LNCaP clone FGC (cell line): ENCODE measurements at places on chromosomes 1 and 21.

DNA sequence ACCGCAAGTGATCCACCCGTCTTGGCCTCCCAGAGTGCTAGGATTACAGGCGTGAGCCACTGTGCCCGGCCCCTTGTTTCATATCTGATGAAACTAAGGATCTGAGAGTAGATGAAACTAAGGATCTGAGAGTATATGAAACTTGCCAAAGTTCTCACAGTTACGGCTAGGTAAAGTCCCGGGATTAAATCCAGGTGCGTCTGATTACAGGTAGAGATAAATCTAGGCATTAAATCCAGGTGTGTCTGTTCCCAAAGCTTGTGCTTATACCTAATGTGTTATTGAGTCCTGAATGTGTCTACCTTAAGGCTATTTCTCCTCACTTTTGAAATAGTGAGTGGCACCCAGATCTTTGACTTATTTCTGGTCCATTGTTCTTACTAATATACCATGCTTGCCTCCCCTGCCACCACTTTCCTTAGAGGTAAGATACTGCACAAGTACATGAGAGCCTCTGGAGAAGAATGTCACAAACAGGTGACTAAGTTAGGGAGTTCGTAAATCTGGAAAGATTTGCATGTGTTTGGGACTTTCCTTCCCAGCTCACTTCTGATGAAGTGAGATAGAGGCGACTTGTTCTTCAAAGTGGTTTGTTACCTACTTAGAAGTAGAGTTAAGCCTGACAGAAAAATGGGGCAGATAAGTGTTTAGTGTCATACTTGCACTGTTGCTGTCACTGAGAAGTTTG lies 66.5 kb downstream of the AK4 start:
- peak; percentile 31 for DNase-seq

DNA sequence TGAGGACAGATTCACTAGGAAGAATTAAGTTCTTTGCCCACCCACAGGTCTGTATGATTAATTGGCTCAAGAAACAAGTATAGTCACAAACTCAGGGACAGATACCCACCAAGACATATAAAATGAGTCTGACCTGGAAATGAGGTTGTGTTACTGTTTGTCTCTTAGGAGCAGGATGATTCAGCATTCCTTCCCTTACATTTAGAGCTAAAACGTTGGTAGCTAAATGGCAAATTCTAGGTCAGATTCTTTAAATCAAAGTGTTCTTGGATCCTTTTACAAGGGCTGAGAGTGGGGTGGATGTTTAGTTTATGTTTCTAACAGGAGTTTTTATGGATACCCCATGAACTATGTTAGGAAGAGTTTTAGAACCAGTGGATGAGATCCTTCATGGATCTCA lies 4.7 kb downstream of the RIMKLA start:
- no peak for DNase-seq

GRCh38 chr1:153346077-153346723 lies 2.4 kb downstream of the PGLYRP4 start:
- DNase-seq = no peak

- DNase-seq = no peak
Observed at GRCh38 chr1:23436520-23437354, 12.2 kb upstream of the TCEA3 start.

- DNase-seq = no peak
Observed at GRCh38 chr1:47709019-47709871, 271.4 kb downstream of the FOXD2 start.

GRCh38 chr21:36471254-36471723 lies 8.6 kb downstream of the CLDN14 start:
- no peak for DNase-seq

DNA sequence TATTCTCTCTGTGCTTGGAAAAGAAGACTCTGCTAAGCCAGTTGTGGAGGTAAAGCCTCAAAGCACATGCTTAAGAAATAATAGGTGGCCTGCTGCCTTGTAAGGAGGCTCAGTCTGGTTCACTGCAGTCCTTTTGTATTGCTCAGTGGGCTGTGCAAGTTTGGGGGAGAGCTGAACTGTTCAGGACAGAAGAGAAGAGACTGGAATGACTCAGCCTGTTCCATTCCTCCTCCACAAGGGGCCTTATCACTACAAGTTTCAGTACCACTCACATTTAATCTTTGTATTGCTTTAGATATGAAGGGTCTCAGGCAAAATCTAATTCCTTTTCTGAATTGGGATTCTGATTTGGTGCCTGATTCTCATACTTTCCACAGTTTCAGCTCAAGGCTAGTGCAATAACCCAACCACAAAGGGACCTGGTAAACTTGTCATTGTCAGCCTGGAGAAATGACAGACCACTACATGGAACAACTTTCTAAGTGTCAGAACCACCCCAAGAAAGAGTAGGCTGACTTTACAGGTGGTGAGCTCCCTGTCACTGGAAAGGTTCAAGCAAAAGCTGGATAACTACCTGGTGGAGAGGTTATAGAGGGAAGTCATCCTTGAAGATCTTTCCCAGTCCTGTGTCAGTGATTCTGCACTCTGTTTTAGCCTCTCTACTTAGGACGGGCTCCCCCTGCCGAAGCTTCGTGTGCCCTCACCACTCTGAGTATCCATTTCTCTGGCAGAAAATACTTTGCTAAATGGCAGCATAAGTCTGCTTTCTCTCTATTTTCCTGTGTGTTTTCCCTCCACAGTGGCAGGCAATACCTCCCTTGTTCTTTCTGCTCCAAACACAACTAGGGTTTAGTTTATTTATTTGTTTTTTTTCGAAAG lies 162.9 kb upstream of the GJB5 start:
- DNase-seq = no peak

- no peak for DNase-seq
Observed at GRCh38 chr21:45418301-45419071, 13.5 kb downstream of the COL18A1 start.

GRCh38 chr1:206518743-206519142 lies 11.4 kb downstream of the RASSF5 start:
- DNase-seq = no peak
